NCI-H2171 treated with DMSO at 0.1 percent for 48 hours (cell line): ENCODE measurements at places on chromosomes 11 and 22.

DNA sequence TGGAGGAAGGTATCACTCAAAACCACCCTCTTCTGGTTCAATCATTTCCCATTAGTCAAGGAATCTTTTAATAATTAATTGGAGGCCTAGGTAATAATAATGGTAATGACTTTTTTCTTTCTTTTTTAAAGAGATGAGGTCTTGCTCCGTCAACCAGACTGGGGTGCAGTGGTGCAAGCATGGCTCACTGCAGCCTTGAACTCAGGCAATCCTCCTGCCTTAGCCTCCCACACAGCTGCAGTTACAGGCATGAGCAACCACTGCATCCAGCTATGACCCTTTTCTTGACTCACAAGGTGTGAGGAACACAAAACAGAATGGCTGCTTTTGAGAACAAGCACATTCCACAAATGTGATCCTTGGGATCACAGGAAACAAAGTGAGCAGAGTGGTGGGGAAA, 3.6 kb downstream of the POLDIP3 start:
- no peak for DNase-seq

- no peak for DNase-seq
Measured at GRCh38 chr11:80144897-80145594, 704.2 kb upstream of the TENM4 start.

DNA sequence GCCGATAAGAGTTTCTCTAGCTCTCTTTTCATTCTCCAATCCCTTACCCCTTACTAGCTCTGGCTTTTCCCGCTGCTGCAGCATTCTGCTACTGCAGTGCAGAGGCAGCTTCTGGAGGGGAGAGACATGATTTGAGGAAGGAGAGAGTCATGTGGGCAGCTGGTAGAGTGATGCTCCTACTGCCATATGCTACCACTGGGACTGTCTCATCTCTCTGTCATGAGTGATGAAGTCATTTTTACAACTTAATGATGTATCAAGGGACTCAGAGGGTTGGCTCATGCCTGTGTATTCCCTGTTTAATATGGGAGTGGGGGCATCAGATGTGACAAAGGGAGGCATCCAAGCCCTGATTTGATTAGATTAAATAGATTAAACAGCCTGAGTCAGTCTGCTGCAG, 11.3 kb downstream of the SLC17A6 start:
- peak; percentile 85 for DNase-seq

GRCh38 chr11:75341612-75342011, 9.8 kb downstream of the ARRB1 start:
- DNase-seq = no peak

GRCh38 chr11:106275151-106275550, 197.7 kb downstream of the AASDHPPT start:
- no peak for DNase-seq

- DNase-seq = no peak
Measured at GRCh38 chr11:117815262-117815803, 9.2 kb downstream of the FXYD2 start.

- no peak for DNase-seq
Measured at GRCh38 chr11:129620237-129621104, 195.2 kb upstream of the TMEM45B start.

GRCh38 chr22:24393012-24393559, 34.3 kb upstream of the ADORA2A start:
- DNase-seq = no peak

GRCh38 chr11:69088676-69089146, 40.0 kb downstream of the TPCN2 start:
- peak; percentile 61 for DNase-seq

DNA sequence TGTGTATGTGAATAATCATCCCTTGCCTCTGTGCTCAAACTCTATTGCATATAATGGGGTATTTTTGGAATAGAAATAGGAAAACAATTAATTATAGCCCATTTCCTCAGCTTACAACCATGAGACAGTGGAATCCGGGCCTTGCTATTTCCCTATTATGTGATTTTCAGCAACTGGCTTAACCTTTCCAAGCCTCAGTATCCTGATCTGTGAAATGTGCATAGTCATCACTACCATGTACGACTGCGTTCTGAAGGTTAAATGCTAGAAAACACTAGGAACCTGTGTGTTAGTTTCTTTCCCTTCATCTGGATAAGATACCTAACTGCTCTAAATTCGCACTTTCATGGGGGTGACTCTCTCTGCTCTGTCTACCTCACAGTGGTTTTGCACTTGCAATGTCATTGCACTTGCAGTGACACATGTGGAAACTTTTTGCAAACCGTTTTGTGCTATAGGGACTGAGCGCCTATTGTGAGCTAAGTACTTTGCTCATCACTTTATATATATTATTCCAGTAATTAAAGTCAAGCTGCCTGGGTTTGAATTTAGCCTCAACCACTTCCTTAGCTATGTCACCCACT, 48.3 kb downstream of the IRAG1 start:
- no peak for DNase-seq

GRCh38 chr11:31617246-31617645, 107.7 kb downstream of the ELP4 start:
- no peak for DNase-seq

DNA sequence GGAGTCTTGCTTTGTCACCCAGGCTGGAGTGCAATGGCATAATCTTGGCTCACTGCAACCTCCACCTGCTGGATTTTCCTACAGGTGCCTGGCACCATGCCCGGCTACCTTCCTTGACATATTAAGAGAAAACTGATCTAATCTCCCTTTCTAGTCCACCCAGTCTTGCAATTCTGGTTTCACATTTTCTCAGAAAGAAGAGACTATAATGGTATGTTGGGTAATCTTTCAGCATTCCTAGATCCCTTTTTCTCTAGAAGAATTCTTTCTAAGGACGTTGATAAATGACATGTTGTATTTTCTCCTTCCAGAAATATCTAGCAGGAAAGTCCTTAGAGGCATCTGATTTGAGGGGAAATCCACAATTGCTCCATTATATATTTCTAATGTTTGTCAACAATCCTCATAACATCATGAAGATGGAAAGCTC, 10.4 kb upstream of the HSPA8 start:
- DNase-seq = peak; percentile 30

DNA sequence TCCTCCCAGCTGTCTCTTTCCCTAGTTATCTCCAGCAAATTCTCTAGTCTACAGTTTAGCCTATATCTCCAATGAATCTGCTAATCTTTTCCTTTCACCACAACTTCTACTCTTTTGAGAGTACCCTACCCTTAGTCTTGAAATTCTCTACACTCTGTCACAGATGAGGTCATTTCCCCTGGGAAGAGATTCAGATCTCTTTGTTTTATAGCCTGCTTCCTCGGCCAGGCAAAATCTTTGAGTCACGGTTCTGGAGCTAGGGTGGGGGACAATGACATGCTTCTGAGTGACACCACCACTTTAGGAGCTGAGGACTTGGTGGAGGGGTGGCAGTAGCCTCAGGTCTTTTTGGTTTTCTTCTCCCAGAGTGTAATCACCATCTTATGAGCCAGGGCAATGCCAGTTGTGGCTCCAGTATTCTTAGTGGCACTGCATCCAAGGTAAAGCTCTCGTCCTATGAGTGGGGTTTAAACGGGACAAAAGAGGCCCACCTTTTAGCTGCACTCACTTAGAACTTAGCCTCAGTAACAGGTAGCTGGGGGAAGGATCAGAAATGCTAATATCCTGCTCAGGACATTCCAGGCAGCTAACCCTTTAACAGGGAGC, 98.5 kb upstream of the RRM1 start:
- no peak for DNase-seq

GRCh38 chr11:8296872-8297271, 33.2 kb upstream of the LMO1 start:
- DNase-seq = no peak

- DNase-seq = no peak
Measured at GRCh38 chr22:39308614-39309363, 10.6 kb downstream of the RPL3 start.
